ENCODE measurements at places on chromosomes 5 and 9.

DNA sequence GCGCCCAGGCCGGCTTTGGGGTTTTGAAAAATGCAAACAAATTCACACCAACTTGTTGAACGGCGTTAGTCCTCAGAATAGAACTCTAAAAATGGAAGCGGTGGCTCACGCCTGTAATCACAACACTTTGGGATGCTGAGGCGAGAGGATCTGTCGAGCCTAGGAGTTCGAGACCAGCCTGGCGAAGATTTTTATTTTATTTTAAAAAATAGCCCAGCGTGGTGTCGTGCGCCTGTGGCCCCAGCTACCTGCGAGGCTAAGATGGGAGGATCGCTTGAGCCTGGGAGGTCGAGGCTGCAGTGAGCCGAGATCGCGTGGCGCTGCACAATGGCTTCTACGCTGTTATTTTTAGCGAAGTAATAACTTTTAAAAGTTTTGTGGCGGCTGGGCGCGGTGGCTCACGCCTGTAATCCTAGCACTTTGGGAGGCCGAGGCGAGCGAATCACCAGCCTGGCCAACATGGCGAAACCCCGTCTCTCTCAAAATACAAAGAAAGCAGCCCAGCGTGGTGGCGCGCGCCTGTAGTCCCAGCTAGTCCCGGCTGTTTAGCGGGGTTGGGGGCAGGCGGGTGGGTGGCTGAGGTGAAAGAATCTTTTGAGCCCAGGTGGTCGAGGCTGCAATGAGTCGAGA is 694 bp upstream of the PLIN2 start:
- no peak for DNase-seq

DNA sequence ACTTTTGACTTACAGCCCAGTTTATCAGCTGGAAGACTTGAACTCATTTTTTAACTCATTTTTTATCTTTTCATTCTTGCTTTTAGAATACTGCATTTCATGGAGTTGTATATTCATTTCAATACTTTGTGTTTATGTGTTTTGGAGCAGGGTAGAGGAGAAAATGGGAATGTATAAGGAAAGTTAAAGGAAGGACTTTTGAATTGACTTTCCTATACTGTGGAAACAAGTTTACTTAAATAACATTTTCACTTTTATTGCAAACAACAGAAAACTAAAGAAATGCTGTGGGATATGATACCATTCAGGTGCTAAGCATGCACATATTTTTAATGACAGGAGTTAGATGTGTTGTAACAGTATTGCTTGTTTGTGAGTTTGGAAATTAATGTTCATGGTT is 11.7 kb downstream of the NIPBL start:
- no peak for DNase-seq

- DNase-seq, result no peak
These were observed 11.7 kb upstream of the UGT3A2 start for GRCh38 chr5:36078430-36078829.

DNA sequence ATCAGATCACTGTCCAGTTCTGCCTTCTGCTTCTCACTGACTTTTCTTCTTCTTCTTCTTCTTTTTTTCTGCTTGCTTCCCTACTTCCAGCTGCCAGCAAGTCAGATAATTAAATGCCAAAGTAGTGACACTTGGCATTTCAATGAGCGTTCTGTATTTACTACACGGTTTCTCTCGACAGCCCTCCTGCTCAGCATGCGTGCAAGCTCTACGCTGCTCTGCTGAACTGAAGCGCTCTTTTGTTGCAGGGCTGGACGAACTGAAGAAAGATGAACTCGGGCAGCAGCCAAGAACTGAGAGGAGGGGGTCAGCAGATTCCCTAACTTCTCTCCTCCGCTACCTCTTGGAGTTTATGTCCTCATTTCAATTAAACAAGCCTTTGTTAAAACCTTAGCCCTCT is 319.1 kb downstream of the GLIS3 start:
- DNase-seq, result no peak

GRCh38 chr9:120030847-120031246 is 549.1 kb downstream of the CDK5RAP2 start:
- DNase-seq, result no peak

GRCh38 chr5:57700484-57700883 is 217.9 kb upstream of the ACTBL2 start:
- no peak for DNase-seq

GRCh38 chr5:59256331-59256730 is 637.2 kb downstream of the PDE4D start:
- no peak for DNase-seq

DNA sequence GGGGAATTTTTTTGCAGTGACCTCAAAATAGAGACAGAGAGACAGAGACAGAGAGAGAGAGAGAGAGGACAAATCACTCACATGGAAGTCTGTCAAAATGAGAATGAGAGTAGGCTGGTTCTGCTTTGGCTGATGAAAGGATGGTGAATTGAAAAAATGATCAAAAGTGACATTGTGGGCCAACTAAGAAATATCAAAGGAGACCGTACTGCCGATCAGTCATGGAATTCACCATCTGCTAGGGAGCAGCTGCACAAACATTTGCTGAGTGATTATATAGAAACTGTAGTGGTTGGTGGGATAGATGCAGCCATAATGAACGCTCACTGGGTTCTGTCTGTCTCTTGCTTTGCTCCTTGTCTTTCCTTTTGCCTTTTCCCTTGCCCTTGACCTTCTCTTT is 476.6 kb upstream of the SGCD start:
- DNase-seq, result no peak

DNA sequence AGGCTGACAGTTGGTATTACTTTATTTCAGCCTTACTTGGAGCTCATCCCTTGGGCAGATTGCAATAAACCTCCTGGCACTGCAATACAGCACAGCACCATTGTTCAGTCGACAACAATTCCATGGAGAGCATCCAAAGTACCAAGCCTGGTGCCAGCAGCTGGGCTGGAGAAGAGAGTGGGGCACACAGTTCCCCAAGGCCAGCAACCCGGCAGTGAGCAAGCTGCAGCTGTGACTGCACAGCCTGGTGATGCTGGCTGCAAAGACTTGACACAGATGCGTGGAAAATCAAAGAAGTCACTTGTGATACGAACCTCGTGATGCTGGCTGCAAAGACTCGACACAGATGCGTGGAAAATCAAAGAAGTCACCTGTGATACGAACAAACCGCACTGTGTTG is 125.4 kb downstream of the ATPSCKMT start:
- DNase-seq, result no peak

DNA sequence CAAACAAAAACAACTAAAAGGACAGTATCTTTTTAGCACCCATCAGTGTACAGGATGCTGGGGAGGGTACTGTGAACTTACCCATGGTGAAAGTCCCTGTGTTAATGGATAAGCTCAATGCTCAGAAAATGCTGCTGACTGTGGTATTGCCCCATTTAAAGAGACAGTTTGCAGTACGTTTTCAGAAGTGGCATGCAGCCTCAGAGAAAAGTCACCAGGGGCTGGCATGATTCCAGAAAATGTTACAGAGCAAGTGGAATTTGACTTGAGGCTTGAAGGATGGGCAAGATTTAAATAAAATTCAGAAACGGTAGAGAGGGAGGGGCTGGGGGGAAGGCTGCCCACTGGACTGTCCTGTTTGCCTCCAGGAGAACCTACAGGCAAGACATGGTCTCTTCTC is 7.2 kb downstream of the S1PR3 start:
- DNase-seq, result no peak

DNA sequence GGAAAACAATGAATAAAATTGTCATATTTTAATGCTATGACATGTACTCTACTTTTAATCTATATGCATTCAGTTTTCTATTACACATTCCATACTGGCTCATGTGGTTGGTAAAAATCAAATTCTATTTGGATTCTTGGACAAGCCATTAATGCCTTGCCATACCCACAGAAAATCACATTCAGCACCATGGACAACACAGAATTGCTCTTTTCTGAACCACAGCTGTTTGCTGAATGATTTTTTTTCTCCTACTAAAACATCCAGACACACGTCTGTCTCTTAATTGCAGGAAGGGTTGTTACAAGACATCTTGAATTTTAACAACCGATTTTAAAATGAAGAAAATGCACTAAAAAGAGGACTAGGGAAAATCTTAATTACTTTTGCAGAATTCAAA is 675.6 kb downstream of the BRINP1 start:
- no peak for DNase-seq

DNA sequence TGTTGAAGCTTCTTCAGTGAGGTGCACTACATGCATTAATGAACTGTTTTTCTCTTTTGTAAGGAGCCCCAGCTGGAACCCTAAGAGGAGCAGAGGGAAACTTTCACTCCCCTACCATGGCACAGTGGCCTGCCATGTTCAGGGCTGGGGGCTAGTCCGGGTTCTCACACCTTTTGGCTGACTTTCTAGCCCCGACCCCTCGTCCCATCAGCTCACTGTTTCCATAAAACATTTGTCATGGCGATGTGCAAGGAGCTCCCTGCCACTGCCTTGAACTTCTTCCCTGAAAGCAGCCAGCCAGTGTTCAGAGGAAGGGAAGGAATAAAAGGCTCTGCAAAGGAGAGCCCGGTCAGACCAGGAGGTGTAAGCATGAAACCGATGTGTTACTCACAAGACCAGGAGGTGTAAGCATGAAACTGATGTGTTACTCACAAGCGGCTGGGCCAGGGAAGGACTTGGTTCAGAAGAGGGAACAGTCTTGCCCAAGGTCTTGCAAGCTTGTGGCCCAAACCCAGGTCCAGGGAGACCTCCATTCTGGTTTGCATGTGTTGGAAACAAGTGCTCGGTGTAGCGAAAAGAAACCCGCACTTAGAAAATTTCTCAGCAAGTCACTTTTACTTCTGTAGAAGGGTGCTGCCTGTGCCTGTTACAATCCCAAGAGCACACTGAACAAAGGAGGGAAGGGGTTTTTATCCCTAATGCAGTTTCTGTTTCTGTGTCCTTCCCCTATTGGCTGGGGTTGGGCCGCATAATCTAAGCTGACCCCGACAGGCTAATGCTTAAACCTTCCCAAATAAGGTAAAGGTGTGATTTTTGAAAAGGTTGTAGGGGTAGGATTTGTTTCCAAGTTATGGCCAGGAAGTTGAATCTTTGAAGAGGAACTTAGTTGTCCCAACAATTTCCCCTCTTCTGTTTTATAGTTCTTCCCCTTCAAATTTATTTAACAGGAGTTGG is 3.4 kb upstream of the ABO start:
- DNase-seq, result no peak

DNA sequence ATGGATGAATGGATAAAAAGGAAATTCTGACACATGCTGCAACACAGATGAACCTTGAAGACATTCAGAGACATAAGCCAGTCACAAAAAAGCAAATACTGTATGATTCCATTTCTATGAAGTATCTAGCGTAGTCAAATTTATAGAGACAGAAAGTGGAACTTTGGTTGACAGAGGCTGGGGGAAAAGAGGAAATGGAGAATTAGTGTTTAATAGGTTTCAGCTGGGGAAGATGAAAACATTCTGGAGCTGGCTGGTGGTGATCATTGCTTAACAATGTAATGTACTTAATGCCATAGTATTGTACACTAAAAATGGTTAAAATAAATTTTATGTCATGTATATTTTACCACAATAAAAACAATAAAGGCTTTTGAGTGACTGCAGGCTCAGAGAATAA is 24.2 kb downstream of the PPIC start:
- no peak for DNase-seq

- no peak for DNase-seq
These were observed 97.6 kb downstream of the PAX5 start for GRCh38 chr9:36936498-36936831.

Data from NCI-H1436 treated with DMSO at 0.1 percent for 48 hours (cell line).